ENCODE measurements at places on chromosomes 1 and 21.
A peak's percentile ranks its signal among the peaks of the same experiment; 100 is the strongest.

- DNase-seq: peak; percentile 10
Observed at GRCh38 chr1:162235241-162235800, 141.3 kb downstream of the SPATA46 start.

GRCh38 chr1:167120899-167121298, 27.0 kb downstream of the STYXL2 start:
- no peak for DNase-seq

DNA sequence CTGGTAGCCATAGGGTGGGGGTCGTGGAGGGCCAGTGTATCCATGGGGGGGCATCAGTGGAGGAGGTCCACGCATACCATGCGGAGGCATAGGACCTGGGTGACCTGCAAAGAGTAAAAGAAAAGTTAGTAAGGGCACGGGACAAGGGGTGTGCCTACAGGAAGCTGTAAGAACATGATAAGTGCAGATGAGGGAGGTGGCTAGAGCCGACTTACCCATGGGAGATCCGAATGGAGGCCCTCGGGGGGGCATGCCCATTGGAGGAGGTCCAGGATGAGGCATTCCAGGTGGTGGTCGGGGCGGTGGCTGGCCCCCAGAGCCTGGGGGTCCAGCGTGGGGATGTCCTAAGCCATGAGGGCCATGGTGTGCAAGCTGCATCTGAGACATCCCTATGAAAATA, 4.0 kb downstream of the SF3B4 start:
- no peak for DNase-seq

DNA sequence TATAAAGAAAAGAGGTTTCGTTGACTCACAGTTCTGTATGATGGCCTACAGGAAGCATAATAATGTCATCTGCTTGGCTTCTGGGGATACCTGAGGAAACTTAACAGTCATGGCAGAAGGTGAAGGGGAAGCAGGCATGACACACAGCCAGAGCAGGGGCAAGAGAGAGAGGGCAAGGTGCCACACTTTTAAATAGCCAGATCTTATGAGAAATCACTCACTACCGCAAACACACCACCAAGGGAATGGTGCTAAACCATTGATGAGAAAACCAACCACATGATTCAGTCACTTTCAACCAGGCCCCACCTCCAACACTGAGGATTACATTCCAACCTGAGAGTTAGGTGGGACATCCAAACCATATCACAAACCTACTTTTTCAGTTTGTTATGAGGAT, 245.9 kb upstream of the SGIP1 start:
- DNase-seq: no peak

DNA sequence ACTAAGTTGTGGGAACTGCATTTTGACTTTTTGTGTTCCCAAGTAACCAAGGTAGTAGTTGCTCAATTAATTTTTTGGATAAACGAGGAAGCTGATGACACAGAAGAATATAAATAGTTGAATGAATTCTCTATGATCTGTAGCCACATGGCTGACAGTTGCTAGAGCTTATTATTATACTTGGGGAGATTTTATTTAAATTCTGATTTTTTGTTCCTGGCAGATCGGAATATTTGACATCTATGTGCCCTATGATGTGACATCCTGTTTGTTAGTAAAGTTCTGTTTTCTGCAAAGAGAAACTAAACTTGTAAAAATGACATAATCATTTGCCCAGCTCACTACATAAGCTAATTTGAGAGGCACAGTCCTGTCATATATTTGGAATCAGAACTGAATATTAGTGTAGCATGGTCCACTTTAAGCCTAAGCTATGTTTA, 9.7 kb upstream of the LYST start:
- no peak for DNase-seq

GRCh38 chr1:192604979-192605620, 29.5 kb downstream of the RGS1 start:
- DNase-seq: no peak

GRCh38 chr1:2801046-2801445, 447 bp downstream of the TTC34 start:
- no peak for DNase-seq

Measured in tibial nerve (tissue), 4 donors.